ENCODE measurements at places on chromosomes 13 and 19.
A peak's percentile ranks its signal among the peaks of the same experiment; 100 is the strongest.

DNA sequence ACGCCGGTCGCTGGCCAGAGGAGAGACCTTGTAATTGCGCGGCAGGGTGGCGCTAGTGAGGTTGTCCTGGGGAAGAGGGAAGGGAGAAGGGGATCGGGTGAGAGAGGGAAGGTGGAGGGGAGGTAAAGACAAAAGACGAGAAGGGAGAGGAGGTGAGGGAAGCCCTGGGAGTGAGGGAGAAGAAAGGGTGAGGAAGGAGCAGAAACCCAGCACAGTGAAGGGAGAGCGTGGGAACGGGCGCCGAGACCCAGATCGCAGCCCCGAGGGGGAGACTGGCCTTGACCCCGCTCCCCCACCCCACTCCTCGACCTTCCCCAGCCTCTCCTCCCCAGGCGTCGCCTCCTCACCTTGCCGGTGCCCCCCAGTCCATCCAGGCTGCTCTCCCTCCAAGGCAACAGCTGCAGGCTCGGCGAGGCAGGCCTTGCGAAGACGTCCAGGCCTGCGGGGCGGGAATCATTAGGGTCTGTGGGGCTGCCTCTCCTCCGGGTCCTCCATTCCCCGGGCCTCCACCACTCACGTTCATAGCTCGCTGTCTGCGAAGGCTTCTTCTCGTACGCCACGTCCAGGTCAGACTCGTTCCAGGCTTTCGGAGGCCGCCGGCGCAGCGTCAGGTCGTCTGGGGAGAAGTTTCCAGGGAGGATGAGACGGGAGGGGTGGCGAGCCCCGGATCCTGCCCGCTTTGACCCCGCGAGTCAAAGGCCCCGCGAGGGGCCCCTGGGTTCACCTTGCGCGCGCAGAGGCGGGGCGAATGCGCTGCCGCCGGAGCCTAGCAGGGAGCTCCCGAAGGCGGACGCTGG is 8.8 kb downstream of the PPP1R13L start:
- no peak for DNase-seq

DNA sequence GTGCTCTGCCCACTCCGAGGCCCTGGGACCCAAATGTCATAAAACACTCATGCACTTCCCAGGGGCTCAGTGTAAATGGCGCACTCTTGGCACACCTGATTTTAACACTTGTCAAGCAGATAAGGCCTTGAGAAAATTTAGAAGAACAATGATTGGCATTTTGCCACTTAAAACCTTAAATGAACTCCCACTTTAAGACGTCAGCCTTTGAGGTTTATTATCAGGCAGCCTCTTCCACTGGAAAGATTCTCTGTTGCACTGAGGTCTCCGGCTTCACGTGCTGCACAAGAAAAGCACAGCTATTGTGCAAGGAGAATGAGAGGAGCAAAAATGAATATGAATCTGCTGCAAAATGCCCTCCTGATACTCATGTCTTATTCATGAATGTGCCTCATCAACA is 38.5 kb upstream of the ATP11A start:
- no peak for DNase-seq

DNA sequence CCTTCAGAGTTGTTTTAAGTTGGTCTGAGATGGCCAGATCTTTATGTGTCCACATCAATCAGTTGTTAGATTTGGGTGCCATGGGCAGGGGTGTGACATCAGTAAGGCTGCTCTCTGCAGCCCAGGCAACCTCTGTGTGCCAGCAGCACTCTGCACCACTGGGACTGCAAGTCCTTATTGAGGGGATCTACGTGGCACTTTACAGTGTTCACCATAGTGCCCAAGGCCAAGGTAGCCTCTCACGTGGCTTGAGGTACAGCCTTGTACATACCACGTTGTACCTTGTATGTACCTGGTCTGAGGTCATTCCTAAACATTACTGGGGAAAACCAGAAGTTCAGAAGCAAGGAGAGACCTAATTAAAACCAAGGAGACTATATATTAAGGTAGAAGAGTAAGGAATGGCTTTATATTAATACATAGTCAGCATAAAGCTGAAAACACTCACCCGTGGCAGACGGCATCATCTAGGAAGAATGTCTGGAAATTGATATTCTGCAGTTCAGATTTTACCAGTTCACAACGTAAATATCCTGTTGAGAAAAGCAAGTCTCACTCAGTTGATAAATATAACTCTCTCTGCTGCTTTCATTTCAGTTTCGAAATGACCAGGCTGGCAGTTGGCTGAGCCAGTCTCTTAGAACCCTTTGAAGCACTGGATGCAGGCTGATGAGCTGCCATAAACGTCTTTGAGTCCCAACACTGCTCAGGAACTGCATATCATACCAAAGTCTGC is 128.8 kb downstream of the ZDHHC20 start:
- no peak for DNase-seq

DNA sequence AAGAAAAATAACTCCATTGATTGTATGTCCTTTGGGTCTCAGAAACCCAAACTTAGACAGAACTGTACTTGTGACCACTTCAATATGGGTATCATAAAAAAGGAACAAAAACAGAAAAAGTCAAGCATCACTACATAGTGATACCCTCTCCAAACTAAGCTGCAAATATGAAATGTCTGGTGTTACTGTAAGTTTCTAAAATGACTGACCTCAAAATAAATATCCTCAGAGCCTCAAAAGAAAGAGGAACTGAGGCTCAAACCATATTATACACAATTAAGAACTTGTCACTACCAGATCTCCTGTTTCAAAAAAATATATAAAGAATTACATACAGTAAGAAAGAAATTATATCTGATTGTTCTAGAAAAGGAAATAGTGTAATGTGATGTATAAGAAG is 787.9 kb upstream of the KLHL1 start:
- no peak for DNase-seq

- DNase-seq: no peak
Measured at GRCh38 chr13:21849323-21849722, 178.4 kb downstream of the FGF9 start.

- no peak for DNase-seq
Measured at GRCh38 chr19:49749055-49749716, 13.9 kb downstream of the TSKS start.

- peak; percentile 33 for DNase-seq
Measured at GRCh38 chr19:38360351-38360750, 14.0 kb upstream of the PSMD8 start.

GRCh38 chr13:48994706-48995105 is 19.0 kb downstream of the FNDC3A start:
- no peak for DNase-seq

GRCh38 chr13:79671420-79671819 is 190.5 kb downstream of the NDFIP2 start:
- no peak for DNase-seq

DNA sequence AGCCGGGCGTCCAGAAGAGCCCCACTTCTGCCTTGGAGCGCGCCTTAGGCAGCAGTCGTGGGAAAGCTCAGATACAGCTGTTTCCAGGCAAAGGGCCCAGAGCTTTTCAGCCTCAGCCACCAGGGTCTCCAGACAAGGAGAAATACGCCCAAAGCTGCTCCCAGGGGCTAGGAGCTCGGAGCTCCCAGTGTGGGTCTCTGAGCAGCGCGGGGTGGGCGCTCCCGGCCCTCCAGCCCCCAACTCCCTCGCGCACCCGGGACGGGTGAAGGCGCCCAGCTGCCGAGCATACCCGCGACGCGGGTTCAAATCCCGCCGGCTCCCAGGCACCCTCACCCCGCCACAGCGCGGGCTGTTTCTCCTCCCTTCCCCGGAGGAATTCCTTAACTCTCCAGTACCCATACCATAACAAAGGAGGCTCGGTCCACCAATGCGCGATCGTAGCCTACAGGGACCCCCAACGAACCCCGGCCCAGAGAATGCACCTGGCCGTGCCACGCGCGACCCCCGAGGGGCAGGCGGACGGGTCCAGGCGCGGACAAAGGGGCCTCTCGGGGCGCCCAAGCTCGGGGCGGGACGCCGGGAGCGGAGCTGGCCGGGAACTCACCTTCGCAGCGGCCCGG is 507 bp downstream of the COL4A1 start:
- DNase-seq: no peak

DNA sequence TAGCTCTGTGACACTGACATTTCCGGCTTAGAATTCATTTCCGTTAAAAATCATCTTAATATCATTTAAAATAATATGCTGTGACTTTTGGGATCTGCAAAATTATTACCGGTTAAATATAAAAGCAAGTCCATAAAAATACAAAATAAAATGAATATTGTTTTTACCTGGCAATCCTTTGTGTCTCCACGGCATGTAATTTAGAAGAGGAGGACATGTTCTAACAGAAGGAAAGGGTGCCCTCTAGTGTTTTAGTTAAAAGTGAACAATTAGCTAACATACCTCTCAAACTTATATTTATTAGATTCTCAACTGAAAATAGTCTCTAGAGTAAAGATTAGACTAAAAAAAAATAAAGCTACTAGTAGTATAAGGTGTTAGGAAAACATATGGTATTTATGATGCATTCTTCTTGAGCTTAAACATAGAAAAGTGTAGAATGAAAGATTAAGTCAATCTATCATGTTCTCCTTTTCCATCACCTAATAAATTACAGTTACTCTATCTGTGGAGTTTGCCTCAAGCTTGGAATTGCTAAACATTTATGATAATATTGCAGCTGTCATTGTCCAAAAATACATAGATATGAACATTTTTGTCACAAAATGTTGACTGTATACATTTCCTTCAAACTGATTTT is 676.7 kb upstream of the SPRY2 start:
- no peak for DNase-seq

DNA sequence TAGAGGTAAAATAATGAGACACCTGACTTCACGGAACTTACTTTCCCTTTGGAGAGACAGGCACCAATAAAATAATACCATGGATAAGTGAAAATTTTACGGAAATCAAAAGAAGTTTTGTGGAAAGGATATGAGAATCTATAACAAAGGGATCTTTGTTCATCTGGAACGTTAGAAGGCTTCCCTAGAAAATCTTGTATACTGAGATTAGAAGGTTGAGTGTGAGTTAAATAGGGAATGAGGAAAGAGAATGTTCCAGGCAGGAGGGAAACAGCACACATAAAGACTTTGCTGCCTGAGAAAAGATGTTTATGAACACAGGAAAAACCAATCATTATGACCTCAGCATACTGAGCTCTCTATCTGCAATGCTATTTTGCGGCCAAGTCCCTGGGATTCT is 19.6 kb upstream of the RAP2A start:
- DNase-seq: no peak

DNA sequence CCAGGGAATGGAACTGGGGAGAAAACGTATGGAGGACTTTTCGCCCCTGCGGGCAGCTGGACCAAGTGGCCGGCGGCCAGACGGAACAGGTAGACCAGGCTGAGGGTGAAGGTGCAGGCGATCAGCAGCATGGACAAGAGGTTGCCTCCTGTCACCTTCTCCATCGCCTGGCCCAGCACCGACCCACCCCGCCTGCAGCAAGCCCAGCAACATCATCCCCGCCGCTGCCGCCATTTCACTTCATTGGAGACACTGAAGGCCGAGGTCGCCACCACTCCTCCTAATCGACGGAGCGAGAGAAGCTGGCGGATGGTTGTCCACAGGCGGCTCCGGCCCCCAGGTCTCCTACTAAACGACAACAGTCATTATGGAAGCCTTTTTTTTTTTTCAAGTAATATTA is 5.0 kb upstream of the SLC46A3 start:
- no peak for DNase-seq

DNA sequence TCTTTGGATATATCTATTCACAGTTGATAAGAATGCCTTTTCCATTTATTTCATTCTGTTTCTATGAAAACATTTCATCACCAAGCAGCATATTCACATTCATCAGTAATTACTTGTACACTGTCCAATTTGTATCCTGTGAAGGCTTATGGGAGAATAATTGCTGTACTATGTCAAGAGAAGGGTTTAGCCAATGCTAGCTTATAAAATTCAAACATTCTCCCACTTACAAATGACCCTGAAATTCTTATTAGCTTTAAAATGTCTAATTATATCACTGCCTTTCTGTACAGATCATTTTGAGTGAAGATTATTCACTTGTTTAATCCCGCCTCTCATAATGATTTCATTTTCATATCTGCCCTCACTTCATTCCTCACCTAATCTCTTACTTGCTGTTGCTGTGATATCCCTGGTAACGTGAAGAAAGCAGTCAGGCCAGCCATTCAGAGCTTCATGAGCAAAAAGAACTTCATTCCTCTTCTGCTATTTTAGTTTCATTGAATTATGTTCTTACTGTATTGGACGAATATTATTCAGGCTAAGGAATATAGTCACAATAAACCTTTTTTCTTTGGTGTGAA is 778.7 kb downstream of the OLFM4 start:
- no peak for DNase-seq

DNA sequence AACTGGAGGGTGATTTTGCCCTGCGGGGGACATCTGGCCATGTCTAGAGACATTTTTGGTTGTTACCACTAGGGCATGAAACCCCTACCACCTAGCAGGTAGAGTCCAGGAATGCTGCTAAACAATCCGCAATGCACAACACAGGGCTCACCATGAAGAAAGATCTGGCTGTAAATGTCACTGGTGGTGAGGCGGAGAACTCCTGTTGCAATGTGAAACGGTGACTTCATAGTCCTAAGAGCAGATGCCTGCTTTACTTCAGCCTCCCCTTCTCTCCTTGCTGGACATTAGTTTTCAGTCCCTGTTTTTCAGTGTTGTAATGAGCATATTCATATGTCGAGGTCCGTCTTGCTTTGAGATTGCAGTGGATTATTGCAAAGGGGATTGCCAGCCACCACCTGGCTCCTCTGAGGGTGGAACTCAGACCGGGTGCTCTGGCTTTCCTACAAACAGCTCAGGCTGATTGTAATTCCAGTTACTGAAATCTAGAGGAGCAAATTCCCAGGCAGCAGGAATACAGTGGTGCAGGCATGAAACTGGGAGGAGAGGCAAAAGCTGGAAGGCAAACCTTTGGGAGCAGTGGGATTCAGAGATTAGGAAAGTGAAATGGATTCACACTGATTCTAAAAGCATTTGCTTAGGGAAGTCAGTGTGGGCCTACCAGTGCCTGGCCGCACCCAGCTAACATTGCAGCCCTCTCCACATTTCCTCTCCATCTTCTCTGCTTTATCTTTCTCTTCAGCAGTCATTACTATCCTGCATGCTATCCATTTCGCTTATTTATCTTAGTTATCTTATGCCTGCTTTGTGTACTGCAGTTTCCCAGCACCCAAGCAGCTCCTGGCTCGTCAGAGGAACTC is 76.1 kb upstream of the PCDH8 start:
- no peak for DNase-seq

GRCh38 chr19:3387645-3388589 is 21.5 kb downstream of the NFIC start:
- DNase-seq: peak; percentile 68

DNA sequence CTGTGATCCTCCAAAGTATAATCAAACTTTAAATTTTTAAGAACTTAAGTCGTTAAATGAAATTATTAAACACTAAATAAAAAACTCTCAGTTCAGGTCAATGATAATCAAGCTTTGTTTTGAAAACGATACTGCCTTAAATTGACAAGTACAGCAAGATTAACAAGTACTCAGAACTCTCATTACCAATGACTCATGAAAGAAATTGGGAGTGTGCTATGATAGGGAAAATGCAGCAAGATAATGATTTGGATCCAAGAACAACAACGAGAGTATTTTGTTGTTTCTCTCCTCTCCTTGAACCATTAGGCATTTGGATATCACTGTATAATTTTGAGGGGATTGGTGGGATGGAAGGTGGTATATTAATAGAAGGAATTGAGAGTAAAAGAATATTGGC is 10.2 kb downstream of the N4BP2L2 start:
- no peak for DNase-seq

Data from NCI-H510A (cell line).